ENCODE measurements at places on chromosomes 13 and 19.

DNA sequence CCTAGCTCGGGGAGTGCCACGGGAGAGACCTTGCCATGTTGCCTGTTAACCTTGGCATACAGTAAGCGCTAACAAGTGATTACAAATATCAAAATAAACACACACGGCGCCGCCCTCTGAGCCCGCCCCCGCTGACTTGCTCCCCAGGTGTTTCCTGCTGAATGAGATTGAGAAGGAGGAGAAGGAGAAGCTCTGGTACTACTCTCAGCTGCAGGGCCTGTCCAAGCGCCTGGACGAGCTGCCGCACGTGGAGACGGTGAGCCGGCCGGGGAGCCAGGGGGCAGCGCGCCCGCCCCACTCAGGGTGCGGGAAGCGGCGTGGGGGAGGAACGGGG lies 5.0 kb downstream of the APC2 start:
- DNase-seq = no peak

GRCh38 chr19:55467236-55468053 lies 2.9 kb upstream of the C19orf85 start:
- peak; percentile 71 for DNase-seq

GRCh38 chr19:9883231-9883758 lies 48.2 kb downstream of the PIN1 start:
- DNase-seq = no peak

GRCh38 chr13:71789693-71790329 lies 77.2 kb downstream of the DACH1 start:
- DNase-seq = no peak

DNA sequence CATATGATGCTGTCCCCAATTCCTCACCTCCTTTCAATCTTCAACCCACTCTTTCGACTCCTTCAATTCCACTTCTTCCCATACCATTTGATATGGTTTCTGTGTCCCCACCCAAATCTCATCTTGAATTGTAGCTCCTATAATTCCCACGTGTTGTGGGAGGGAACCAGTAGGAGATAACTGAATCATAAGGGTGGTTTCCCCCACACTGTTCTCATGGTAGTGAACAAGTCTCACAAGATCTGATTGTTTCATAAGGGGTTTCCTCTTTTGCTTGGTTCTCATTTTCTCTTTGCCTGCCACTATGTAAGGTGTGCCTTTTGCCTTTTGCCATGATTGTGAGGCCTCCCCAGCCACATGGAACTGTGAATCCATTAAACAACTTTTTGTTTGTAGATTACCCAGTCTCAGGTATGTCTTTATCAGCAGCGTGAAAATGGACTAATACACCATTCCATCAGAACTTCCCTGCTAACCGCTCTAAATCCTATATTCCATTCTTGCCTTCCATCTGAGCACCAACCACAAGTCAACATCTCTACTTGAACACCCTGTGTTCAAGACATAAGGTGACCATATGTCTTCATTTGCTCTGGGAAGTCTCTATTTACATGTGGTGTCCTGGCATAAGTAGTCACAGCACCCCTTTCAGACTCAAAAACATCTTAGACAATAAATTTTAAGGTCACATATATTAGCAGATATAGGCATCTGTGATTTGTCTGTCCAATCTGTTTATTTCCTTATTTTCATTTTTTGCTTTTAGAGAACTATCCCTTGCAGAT lies 122.9 kb downstream of the TSHZ3 start:
- no peak for DNase-seq

DNA sequence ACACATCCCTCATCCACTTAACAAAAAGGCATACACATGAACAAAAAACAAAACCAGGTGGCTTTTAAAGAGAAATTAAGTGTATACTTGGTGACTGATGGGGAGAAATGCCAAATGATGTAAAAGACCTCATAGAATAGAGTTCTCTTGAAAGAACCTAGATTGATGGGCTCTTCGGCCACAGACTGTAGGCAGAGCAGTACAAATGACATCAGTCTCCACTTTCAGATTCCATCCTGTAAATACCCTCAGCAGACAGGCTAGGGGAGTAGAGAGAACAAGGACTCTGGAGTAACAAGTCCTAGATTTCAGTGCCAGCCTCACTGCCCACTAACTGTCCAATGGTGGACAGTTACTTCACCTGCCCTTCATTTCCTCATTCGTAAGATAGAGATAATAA lies 203.8 kb downstream of the MZT1 start:
- DNase-seq = no peak

DNA sequence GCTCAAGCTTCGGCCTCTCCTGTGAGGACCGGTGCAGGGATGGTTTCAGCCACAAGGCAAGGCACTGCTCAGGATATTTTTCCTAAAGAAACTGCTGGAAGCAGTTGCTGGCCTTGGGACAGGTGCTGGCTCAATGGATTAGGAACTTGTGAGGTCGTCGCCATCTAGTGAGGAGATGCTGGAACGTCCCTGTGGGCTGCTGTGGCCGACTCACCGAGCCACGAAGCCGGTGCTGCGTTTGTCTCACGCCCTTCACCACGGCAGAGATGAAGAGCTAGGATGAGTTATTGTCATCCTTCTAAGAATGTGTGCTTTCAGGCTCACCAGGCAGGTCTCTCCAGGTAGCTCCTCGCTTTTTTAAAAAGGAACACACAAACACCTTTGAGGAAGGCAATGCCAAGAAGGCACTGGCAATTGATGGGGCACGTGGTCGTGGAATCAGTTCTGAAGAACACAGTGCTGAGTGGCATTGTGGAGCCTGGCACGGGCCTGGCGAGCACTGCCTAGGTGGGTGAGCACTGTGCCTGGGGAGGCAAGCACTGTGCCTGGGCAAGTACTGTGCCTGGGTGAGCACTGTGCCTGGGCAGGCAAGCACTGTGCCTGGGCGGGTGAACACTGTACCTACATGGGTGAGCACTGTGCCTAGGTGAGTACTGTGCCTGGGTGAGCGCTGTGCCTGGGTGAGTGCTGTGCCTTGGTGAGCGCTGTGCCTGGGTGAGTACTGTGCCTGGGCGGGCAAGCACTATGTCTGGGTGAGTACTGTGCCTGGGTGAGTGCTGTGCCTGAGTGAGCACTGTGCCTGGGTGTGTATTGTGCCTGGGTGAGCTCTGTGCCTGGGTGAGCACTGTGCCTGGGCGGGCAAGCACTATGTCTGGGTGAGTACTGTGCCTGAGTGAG lies 140.4 kb downstream of the TEX29 start:
- DNase-seq = no peak

- DNase-seq = peak; percentile 47
Observed at GRCh38 chr13:20924758-20925394, 22.3 kb upstream of the XPO4 start.

GRCh38 chr13:110125613-110126272 lies 181.2 kb downstream of the COL4A1 start:
- no peak for DNase-seq

DNA sequence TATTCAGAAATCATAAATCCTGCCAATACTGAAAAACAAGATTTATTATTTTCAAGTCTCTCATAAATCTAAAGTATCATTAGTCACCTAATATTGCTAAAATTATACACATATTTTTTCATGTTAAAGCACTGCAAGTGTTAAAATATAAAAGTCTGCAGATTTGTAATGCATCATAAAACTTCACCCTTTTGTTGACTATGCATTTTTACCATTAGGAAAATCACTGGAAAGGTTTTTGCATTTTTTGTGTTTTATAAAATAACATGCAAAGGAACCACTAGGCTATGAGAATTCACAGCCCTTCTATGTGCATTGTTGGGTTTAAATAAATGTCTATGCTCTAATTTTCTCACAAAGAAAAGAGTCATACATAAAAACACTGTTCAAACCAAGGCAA lies 407.3 kb downstream of the DACH1 start:
- no peak for DNase-seq

DNA sequence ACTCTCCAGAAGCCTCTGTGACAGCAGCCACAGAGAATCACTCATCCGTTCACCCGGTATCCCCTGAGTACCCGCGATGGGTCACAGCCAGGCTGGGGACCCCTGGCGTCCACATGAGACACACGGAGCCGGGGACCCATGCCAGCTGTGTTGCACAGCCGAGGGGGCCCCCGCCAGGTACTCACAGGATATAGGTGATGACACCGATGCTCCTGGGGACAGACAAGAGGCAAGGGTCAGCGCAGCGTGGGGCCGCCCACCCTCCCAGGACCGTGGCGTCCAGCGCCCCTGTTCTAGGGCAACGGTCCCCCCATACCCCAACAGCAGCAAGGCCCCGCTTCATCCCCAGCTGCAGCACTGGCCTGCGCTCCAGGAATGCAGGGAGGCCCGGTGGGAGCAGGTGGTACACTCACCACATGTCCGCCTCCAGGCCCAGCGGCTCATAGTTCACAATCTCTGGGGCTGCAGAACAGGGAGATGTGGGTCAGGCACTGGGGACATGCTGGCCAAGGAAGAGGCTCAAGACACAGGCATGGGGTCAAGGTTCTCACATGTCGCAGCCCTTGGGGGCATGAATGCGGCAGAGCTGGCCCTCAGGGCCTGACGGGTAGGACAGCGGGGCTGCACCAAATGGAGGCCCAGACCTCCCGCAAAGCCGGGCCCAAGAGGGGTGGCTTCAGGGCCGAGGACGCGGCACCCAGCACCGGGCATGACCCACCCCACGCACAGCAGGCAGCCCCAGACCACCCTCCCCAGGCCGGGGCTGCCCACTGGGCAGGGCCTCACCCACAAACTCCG lies 7.2 kb downstream of the DAPK3 start:
- no peak for DNase-seq

GRCh38 chr13:36612230-36612629 lies 61.6 kb upstream of the SERTM1 start:
- DNase-seq = no peak

DNA sequence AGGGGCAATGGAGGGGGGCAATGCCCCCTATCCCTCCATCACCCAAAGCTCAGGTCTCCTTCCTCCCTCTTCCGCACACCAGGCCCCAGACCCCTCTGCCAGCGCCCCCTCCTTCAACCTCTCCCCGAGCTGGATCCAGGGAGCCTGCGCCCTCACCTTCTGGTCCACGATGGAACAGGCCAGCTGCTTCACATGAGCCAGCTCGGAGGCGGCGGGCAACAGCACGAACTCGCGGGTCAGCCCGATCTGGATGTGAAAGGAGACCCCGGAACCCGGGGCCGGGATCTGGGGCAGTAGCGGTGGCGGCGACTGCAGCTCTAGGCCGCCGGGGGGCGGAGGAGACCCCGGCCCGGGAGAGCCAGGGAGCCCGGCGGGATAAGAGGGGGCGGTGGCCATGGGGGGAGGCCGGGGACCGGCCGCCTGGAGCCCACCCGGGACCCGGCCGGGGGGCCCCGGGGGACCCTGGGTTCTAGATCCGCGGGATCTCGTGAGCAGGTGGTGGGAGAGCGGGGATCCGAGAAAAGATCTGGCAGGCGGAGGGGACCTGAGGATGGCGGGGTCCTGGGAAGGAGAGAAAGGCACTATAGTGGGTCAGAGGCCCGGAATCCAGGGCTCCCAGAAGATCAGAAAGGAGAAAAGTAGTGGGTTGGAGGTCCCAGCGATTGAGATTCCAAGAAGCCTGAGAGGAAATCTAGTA lies 791 bp downstream of the PRKD2 start:
- DNase-seq = no peak

Data from memory B cell (primary cell).